ENCODE measurements at places on chromosomes 11 and 22.
A peak's percentile ranks its signal among the peaks of the same experiment; 100 is the strongest.

DNA sequence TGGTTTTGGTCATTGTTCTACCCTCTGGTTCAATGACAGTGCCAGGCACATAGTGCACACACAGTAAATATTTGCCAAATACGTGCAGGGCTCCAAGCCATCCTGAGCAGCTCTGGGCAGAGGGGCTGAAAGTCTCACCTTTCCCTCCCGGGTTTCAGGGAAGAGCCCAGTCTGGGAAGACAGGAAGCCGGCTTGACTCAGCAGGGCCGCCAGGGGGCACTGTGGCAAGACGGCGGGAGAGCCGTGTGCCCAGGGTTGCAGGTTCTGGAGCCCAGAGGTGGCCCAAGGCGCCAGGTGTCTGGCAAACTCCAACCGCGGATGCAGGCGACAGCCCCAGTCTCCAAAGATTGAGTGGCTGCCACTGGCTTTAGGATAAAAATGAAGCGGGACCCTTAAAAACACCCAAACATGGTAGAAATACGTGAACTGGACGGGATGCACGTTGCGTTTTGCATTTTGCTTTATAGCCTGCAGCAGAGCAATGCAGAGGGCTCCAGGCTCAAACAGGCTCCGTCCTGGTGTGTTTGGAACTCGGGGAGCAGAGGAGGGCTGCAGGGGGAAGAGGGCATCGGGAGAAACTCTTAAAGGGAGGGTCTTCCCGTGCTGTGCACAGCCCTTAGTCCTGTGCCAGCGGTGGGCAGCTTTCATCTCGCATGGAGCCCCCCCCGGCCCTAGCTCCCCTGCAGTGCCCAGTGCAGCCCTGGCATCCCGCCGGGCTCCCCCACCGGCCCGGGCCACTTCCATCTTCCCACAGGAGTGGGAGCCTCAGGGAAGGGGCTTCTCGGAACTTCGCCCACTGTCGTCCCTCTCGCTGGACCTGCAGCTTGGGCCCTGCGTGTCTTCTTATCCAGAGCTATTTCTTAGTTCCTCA lies 10.7 kb downstream of the KRTAP5-5 start:
- DNase-seq: peak; percentile 54

GRCh38 chr22:48098921-48099245 lies 1336.4 kb downstream of the TBC1D22A start:
- peak; percentile 13 for DNase-seq

- DNase-seq: no peak
Measured at GRCh38 chr11:70651031-70651430, 252.7 kb downstream of the CTTN start.

DNA sequence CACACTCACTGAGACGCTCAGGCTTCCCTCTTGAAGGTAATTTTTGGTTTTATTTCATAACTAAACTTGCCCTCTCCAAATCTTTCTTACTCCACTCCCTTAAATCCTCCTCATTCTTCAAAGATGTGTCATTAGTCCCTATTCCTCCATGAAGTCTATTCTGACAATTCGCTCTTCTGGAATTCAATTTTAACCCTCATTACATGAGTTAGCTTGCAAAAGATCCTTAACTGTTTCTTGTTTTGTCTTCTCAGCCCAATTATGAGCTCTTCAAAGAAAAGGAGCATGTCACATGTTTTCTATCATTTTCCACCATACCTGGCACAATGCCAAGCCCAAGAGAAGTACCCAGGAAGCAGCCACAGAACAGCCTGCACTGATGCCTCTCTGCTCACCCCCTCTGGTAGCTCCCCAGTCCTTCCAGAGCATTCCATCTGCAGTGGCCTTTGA lies 13.0 kb downstream of the GALNT18 start:
- DNase-seq: no peak

- no peak for DNase-seq
Measured at GRCh38 chr11:119970555-119971304, 167.2 kb downstream of the TRIM29 start.

- DNase-seq: no peak
Measured at GRCh38 chr22:20616451-20617043, 109.1 kb downstream of the MED15 start.

GRCh38 chr11:11786234-11786633 lies 55.5 kb upstream of the USP47 start:
- DNase-seq: no peak
